ENCODE measurements at places on chromosomes 6 and 20. TPM values are rescaled to one million over a fixed set of nuclear protein-coding genes. Genes with fewer than 3 reads are reported as not detected.
A peak's percentile ranks its signal among the peaks of the same experiment; 100 is the strongest.

The DDRGK1 gene
- 29.1 TPM for total RNA-seq

DNA sequence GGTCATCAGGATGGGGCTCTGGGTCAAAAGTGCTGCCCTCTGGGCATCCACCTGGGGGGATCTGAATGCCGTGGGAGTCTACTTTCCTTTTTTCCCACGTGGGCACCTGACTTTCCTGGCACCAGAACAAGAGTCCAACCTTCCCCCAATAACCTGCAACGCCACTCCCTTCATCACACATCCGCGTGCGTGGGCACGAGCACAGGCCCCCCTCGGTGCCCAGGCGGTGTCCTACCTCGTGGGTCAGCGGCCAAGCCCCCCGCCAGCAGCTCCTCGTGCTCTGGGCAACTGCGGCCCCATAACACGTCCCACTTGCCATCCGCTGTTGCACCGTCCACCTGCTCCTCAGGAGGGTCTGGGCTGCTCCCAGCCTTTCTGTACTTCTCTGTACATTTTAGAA lies 87.0 kb downstream of the YTHDF1 start:
- peak; percentile 27 for DNase-seq

DNA sequence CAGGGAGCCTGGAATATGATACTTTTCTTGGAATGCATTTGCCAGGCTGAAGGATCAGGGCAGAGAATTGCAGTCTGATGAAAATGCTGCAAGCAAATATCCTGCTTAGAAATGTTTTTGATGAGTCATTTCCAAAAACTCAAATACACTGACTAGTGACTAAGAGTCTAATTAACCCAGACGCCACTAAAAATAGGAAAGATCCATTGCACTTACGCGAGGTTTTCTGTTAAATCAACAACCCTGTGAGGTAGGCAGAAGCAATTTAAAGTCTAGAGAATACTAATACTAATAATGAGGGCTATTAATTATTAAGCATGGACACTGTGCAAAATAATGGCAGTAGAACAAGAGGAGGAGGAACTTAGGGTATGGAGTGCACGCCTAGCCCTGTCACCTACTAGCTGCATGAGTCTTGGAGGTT lies 130.1 kb upstream of the DOK5 start:
- DNase-seq = no peak

- DNase-seq = no peak
Observed at GRCh38 chr6:20319520-20320357, 81.9 kb upstream of the E2F3 start.

- no peak for DNase-seq
Observed at GRCh38 chr6:36242161-36242560, 27.7 kb upstream of the PNPLA1 start.

GRCh38 chr6:26105109-26105730 lies 18.0 kb downstream of the HFE start:
- DNase-seq = no peak

GRCh38 chr6:56292505-56293181 lies 45.3 kb upstream of the COL21A1 start:
- no peak for DNase-seq
